Epithelial cell of proximal tubule (primary cell): ENCODE measurements at places on chromosomes 2 and 18.

DNA sequence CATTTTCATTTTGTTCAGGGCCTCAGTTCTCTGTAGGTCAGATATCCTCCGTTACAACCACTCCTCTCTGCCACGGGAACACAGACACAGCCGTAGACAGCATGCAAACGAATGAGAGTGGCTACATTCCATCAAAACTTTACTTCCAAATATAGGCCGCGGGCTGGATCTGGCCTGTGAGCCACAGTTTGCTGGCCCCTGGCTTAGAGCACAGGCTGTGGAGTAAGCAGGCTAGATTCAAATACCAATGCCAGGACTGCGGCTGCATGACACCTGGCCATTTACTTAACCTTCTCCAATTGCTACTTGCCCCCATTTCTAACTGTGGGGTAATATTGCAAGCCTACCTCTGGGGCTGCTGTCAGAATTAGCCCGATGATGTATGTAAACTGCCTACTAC lies 325.8 kb upstream of the POU3F3 start:
- no peak for DNase-seq

GRCh38 chr18:30440351-30440750 lies 602.2 kb downstream of the DSC3 start:
- DNase-seq: no peak

- peak; percentile 42 for DNase-seq
These were observed 25.3 kb downstream of the FSHR start for GRCh38 chr2:49129034-49129433.

DNA sequence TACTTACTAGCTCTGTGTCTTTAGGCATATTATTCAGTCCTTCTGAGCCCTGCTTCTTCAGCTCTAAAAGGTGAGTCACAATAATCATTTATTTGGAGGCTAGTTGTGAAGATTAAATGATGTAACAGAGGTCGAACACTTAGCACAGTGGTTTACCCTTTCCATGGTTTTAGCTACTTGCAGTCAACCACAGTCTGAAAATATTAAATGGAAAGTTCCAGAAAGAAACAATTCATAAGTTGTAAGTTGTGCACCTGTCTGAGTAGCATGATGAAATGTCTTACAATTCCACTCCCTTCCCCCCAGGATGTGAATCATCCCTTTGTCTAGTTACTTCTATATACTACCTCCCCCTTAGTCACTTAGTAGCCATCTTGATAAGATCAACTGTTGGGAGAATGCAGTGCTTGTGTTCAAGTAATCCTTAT lies 217.6 kb upstream of the THUMPD2 start:
- peak; percentile 58 for DNase-seq

GRCh38 chr18:6017171-6017570 lies 121.8 kb upstream of the TMEM200C start:
- no peak for DNase-seq

DNA sequence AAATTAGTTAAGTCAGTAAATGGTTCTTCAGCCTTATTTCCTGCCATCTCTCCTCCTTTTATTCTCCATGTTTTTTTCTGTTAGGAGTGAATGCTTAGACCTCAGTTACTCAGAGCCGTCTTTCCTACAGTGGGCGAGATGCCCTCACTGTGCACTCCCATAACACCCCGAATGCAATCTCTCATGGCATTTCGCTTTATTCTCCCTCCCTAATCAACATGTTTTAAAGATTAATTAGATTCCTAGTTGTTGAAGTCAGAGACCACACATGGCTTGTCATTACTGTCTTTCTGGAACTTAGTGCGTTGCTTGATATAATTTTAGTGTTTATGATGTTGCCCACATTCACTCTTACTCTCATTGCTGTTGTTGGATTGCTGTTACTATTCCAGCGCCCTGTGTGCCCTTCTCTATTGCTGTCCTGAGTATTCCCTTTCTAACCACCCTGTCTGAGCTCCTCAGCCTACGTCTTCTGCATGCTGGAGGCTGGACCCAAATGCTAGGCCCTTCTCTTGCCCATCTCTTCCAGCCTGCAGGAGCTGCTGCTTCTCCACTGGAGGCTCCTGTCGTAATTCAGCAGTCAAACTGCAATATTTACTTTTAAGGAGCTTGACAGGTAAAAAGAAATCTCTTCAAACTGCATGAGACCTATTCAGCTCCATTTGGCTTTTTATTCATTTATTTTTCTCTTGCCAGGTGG lies 99.3 kb downstream of the MAP2 start:
- no peak for DNase-seq

- DNase-seq: no peak
These were observed 29.6 kb upstream of the ORC2 start for GRCh38 chr2:200993097-200993496.

- no peak for DNase-seq
These were observed 252.5 kb downstream of the ETAA1 start for GRCh38 chr2:67649331-67650261.

GRCh38 chr2:187470698-187471097 lies 22.6 kb upstream of the CALCRL start:
- no peak for DNase-seq

DNA sequence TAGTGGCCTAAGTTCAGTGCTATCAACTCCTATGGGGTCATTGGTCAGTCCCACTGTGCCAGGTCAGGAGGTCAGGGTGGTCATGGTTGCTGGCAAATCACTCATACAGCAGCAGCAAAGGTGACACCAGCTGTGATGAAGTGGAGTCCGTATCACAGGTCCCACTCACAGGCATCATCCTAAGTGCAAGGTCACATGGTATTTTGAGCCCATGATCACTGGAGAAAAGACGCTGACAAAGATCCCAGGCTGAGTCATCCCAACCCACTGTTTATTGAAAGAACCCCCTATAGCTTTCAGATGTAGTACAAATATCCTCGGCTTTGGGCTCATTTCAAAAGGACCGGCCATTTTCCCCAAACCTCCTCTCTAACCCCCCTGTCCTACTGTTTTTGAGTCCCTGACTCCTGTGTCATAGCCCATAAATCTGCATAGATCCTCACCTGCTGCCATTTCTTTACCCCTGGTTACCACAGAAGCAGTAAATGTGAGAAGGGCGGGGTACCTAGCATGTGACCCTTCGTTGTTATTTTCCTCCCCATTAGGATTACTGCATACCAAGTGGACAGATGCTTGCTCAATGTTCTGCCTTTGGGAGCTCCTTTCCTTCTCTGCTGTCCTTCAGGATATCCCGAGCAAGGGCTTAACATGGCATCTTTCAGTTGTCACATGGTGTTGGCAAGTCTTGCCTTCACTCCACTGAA lies 107.7 kb downstream of the COL6A3 start:
- DNase-seq: no peak

- peak; percentile 56 for DNase-seq
These were observed 2.4 kb downstream of the PNKD start for GRCh38 chr2:218272531-218273212.

DNA sequence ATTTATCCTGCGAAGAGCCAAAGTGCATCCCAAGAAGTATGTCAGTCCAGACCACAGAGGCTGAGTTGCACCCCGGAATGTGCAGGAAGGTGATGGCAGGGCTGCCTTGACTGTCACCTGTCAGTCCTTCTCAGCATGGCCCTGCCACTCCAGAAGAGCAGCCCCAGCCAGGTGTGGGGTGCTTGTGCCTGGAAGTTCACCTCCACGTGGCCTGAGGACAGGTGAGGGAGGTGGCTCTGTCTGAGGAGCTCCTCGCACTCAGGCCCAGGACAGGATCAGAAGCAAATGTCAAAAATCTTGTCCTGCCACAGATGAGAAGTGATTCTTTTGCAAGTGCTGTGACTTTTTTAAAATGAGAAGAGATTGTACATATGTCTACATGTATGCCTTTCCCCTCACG lies 31.4 kb upstream of the B3GNT7 start:
- no peak for DNase-seq

DNA sequence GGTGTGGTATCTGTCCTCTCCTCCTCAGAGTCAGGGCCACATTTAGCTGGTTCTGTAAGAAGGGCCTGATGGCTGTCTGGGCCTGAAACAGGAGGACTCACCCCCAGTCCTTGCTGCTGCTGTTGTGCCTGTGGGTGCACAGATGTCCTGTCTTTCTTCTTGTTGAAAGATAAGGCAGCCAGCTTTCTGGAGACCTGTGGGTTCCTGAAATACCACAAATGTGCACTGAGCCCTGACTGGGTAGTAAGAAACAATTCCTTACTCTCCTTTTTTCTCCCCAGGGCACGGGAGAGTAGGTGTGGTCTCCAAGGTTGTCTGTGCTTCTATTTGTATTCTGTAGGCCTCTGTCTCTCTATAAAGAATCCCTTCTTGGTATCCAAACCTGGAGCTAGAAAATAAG lies 96.2 kb upstream of the DLX2 start:
- DNase-seq: no peak
